ENCODE measurements at places on chromosomes 2 and 18.

DNA sequence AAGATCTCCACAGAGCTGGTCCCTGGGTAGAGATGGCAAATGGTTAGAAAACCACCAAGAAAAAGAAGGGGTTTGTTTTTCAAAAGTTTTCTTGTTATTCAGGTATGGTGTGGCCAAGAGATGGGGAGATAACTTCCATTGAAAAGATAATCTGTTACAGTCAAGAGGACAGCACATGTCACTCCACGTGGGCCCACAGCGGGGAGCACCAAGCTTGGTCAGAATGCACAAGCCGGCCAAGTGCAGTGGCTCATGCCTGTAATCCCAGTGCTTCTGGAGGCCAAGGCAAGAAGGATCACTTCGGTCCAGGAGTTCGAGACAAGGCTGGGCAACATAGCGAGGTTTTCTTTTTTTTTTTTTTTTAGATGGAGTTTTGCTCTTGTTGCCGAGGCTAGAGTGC lies 6.0 kb upstream of the LCLAT1 start:
- H3K4me3 ChIP-seq = no peak overlapping the region
- no peaks in the 10 kb centered on the region for H3K4me1 ChIP-seq
- H3K36me3 ChIP-seq = no peaks in the 10 kb centered on the region
- H3K27ac ChIP-seq = no peak overlapping the region
- no peaks in the 10 kb centered on the region for H3K27me3 ChIP-seq

GRCh38 chr2:85902496-85902895 lies 13.7 kb upstream of the ST3GAL5 start:
- no peaks in the 10 kb centered on the region for H3K36me3 ChIP-seq
- H3K27me3 ChIP-seq = no peaks in the 10 kb centered on the region
- peaks cover 16% of the 10 kb centered on the region for H3K4me1 ChIP-seq
- no peak overlapping the region for H3K4me3 ChIP-seq
- DNase-seq = no peak
- H3K27ac ChIP-seq = no peak overlapping the region

- no peak for DNase-seq
- no peak overlapping the region for H3K27ac ChIP-seq
- H3K4me1 ChIP-seq = no peaks in the 10 kb centered on the region
- H3K4me3 ChIP-seq = no peak overlapping the region
Measured at GRCh38 chr2:101405351-101405899, 18.1 kb upstream of the CREG2 start.

DNA sequence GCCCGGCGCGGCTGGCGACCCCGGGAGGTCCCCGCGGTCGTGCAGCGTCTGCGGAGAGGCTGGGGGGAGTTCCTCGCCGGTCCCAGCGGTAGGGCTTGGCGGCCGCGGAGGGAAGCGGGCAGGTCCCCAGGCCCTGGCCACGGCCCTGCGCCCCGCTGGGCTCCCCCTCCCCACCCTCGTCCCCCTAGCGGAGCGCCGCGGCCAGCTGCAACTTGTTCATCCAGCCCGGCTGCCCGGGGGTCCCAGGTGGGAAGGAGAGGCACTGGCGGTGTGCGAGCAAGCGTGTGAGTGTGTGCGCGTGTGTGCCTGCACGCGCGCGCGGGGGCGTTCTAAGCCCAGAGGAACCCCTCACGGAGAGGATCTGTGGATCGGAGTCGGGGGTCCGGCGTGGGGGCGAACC lies 1.3 kb downstream of the PTPRM start:
- no peaks in the 10 kb centered on the region for H3K36me3 ChIP-seq
- H3K4me1 ChIP-seq = peaks cover 25% of the 10 kb centered on the region
- peak overlapping the region; percentile 37 for H3K4me3 ChIP-seq
- DNase-seq = peak; percentile 41
- no peaks in the 10 kb centered on the region for H3K27me3 ChIP-seq
- H3K27ac ChIP-seq = peak overlapping the region; percentile 83

GRCh38 chr2:70367722-70368323 lies 66.0 kb upstream of the FAM136A start:
- H3K4me1 ChIP-seq = no peaks in the 10 kb centered on the region
- no peak overlapping the region for H3K4me3 ChIP-seq
- no peaks in the 10 kb centered on the region for H3K36me3 ChIP-seq
- no peak overlapping the region for H3K27ac ChIP-seq
- H3K27me3 ChIP-seq = no peaks in the 10 kb centered on the region

- no peak overlapping the region for H3K4me3 ChIP-seq
- no peaks in the 10 kb centered on the region for H3K27me3 ChIP-seq
- peak; percentile 24 for DNase-seq
- H3K4me1 ChIP-seq = no peaks in the 10 kb centered on the region
Measured at GRCh38 chr2:239459056-239459455, 58.2 kb upstream of the HDAC4 start.

- DNase-seq = no peak
- H3K4me1 ChIP-seq = no peaks in the 10 kb centered on the region
- H3K27ac ChIP-seq = no peak overlapping the region
Measured at GRCh38 chr2:238903141-238903540, 55.3 kb downstream of the TWIST2 start.

- no peak overlapping the region for H3K4me3 ChIP-seq
- H3K27me3 ChIP-seq = no peaks in the 10 kb centered on the region
- H3K36me3 ChIP-seq = no peaks in the 10 kb centered on the region
Measured at GRCh38 chr2:230779607-230780006, 67.0 kb downstream of the CAB39 start.

DNA sequence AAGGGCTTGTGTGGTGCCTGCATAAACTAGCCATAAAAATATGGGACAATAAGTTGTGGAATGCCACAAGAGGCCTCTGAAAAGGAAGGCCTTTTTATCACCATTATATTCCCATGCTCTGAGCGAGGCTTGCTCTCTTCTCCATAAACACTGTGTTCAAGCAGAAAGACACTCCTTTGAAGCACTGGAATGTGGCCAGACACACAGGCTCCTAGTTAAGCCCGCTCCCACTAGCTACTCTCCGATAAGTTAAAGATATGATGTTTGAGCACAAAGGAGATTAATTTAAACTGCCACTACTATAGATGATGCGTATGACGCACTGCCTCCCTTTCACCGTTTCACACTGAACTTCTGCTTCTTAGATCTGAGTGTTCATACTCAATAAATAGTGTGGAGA lies 188.7 kb upstream of the TWIST2 start:
- H3K4me1 ChIP-seq = no peaks in the 10 kb centered on the region
- no peak for DNase-seq
- no peaks in the 10 kb centered on the region for H3K36me3 ChIP-seq
- no peak overlapping the region for H3K4me3 ChIP-seq
- H3K27ac ChIP-seq = no peak overlapping the region

DNA sequence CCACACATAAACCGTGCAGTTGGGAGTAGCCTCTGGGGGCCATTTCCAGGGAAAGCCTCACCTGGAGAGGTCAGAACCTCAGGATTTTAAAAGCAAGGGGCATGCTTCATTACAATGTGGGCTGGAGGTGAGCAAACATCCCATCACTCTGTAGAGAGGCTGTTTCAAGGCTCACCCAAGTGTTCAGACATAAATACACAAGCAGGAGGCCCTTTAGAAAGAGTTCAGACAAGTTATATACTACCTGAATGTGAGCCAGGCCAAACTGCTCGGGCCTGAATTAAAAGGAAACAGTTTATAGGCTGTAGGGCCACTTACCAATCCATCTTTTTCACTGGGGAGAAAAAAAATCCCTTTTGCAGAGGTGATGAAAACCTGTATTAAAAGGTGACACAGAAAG lies 540.0 kb upstream of the ZEB2 start:
- no peak overlapping the region for H3K27ac ChIP-seq
- H3K27me3 ChIP-seq = no peaks in the 10 kb centered on the region
- H3K36me3 ChIP-seq = no peaks in the 10 kb centered on the region
- no peak overlapping the region for H3K4me3 ChIP-seq
- DNase-seq = no peak
- H3K4me1 ChIP-seq = no peaks in the 10 kb centered on the region

GRCh38 chr2:164717000-164717803 lies 95.9 kb upstream of the GRB14 start:
- H3K27me3 ChIP-seq = no peaks in the 10 kb centered on the region
- H3K4me3 ChIP-seq = no peak overlapping the region
- no peak for DNase-seq
- H3K27ac ChIP-seq = no peak overlapping the region
- peaks cover 10% of the 10 kb centered on the region for H3K36me3 ChIP-seq

GRCh38 chr2:73050121-73050545 lies 21.4 kb downstream of the SFXN5 start:
- no peaks in the 10 kb centered on the region for H3K27me3 ChIP-seq
- DNase-seq = no peak
- no peak overlapping the region for H3K27ac ChIP-seq
- H3K4me1 ChIP-seq = no peaks in the 10 kb centered on the region
- H3K4me3 ChIP-seq = no peak overlapping the region

- H3K4me1 ChIP-seq = peaks cover 54% of the 10 kb centered on the region
- peak; percentile 88 for DNase-seq
- H3K27me3 ChIP-seq = no peaks in the 10 kb centered on the region
Measured at GRCh38 chr2:10329880-10330699, 27.4 kb downstream of the HPCAL1 start.

DNA sequence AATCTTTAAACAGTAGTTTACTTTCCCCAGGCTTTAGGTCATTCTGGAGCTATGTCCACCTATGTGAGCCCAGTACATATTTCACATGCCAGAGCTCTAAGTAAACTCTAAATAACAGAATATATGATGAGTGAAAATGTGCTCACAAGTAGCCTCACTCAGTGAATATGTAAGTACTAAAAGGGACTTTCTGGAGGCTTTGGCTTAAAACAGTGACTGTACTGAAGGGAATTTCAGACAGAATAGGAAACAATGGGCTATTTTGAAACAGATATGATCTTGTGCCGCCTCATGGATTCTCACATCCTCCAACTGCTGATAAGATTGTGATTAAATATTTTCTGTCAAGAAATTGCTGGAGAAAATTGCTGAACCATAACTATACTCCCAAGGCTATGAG lies 747.9 kb downstream of the SOCS6 start:
- no peak overlapping the region for H3K4me3 ChIP-seq
- H3K36me3 ChIP-seq = no peaks in the 10 kb centered on the region
- H3K27me3 ChIP-seq = no peaks in the 10 kb centered on the region
- no peak for DNase-seq
- no peaks in the 10 kb centered on the region for H3K4me1 ChIP-seq

GRCh38 chr2:135954020-135954601 lies 31.3 kb downstream of the DARS1 start:
- H3K4me1 ChIP-seq = peaks cover 4% of the 10 kb centered on the region
- DNase-seq = no peak
- H3K4me3 ChIP-seq = no peak overlapping the region
- H3K27me3 ChIP-seq = no peaks in the 10 kb centered on the region
- no peak overlapping the region for H3K27ac ChIP-seq

DNA sequence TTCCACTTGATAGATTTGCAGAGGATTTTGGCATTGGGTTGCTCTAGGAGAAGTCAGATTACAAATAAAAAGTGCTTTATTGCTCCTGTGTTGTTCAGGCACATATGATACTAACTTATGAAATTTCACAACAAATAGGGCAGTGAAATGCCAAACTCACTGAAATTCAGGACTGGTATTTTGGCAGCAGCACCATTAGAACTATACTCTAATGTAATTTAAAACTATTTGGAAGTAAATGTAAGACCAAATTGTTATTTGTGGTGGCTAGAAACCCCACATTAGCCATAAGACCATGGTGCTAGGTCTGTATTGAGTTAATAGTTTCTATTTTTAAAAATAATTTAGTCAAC lies 57.2 kb downstream of the SPTBN1 start:
- no peak overlapping the region for H3K4me3 ChIP-seq
- H3K4me1 ChIP-seq = peaks cover 37% of the 10 kb centered on the region
- no peak for DNase-seq
- no peak overlapping the region for H3K27ac ChIP-seq
- H3K36me3 ChIP-seq = no peaks in the 10 kb centered on the region
- no peaks in the 10 kb centered on the region for H3K27me3 ChIP-seq

DNA sequence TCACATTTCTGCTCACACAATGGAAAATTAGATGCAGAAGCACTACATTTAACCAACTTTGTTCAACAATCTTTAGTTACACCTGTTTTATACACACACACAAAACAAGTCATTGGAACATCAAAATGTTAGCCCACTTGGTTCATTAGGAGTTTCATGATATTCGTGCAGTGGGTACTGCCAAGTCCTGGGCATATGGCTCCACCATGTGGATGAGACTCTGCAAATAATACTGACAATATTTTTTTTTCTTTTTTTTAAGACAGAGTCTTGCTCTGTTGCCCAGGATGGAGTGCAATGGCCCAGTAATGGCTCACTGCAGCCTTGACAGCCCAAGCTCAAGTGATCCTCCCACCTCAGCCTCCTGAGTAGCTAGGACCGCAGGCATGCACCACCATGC lies 34.5 kb upstream of the GRB14 start:
- H3K27me3 ChIP-seq = no peaks in the 10 kb centered on the region
- DNase-seq = no peak
- H3K4me3 ChIP-seq = no peak overlapping the region
- no peaks in the 10 kb centered on the region for H3K36me3 ChIP-seq
- no peak overlapping the region for H3K27ac ChIP-seq
- H3K4me1 ChIP-seq = no peaks in the 10 kb centered on the region

GRCh38 chr2:197168705-197169104 lies 141.9 kb downstream of the ANKRD44 start:
- H3K27me3 ChIP-seq = no peaks in the 10 kb centered on the region
- H3K36me3 ChIP-seq = no peaks in the 10 kb centered on the region
- peak; percentile 58 for DNase-seq
- peaks cover 5% of the 10 kb centered on the region for H3K4me1 ChIP-seq
- H3K27ac ChIP-seq = no peak overlapping the region

DNA sequence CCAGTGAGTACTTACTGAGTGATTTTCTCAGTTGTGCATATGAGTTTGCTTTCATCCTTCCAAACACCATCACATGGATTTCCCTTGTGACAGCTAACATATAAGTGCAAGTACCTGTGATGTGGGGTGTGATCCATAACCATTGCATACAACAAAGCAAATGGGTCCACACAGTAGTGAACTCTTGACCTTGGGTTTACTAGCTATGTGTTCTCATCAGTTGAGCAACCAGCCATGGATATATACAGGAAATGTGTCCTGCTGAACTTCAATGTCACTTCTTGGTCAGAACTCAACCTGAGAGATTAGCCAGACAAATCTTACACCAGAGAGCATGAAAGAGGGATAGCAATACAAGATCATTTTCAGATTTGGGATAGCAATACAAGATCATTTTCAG lies 420.9 kb upstream of the KCNH7 start:
- H3K36me3 ChIP-seq = no peaks in the 10 kb centered on the region
- H3K4me1 ChIP-seq = no peaks in the 10 kb centered on the region
- H3K27ac ChIP-seq = no peak overlapping the region
- DNase-seq = no peak
- no peaks in the 10 kb centered on the region for H3K27me3 ChIP-seq

DNA sequence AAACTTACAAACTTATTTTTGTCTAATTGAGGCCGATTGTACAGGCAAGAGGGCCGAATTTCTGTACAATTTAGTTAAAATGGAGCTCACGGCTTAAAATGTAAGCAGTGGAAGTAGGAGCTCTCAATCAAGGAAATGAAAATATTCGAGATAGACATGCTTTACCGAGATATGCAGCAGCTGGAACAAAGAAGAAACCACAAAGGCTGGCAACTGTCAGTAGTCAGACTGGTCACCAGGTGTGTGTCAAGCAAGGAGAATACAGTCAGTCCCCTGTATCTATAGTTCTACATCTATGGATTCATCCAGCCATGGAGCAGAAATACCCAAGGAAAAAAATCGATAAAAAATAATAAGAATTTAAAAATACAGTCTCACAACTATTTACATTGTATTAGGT lies 122.6 kb downstream of the WDSUB1 start:
- H3K4me3 ChIP-seq = no peak overlapping the region
- no peaks in the 10 kb centered on the region for H3K27me3 ChIP-seq
- peaks cover 10% of the 10 kb centered on the region for H3K4me1 ChIP-seq
- no peak for DNase-seq
- no peak overlapping the region for H3K27ac ChIP-seq
- no peaks in the 10 kb centered on the region for H3K36me3 ChIP-seq
